ENCODE measurements at places on chromosomes 5 and 9.

DNA sequence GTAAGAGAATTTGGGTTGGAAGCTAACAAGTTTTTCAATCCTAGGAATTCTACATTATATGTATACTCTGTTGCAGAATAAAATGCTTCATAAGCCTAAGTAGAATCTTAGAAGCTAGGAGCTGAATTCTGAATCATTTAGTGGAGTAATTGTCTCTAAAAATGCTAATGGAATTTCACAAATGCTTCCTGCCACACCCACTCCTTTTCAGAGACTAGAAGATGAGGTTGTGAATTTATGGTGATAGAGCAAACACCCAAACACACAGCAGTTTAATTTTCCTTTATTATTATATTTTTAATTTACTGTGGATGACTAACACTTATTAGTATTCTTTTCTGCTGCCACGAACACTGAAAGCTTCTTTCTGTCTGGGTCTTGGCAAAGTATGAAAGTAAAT is 208.0 kb upstream of the PDE4D start:
- DNase-seq, result no peak

GRCh38 chr5:111387361-111387760 is 125.0 kb downstream of the STARD4 start:
- no peak for DNase-seq

DNA sequence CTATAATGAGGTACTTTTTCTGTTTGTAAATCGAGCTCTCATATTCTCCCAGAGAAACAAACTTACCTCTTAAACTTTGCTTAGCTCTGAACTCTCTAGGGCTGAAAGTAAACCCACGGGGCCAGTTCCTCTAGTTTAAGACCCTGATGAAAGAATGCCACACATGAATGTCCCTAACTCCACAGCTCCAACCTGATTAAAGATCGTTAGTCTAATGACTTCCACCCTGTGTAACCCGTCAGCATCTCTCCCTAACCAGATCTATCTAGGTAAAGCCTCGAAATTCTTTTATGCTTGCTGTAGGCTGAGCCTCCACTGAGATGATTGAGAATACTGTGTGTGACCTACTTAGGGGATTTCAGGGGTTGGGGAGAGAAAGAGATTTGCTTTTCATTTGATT is 27.0 kb downstream of the ADRA1B start:
- DNase-seq, result no peak

DNA sequence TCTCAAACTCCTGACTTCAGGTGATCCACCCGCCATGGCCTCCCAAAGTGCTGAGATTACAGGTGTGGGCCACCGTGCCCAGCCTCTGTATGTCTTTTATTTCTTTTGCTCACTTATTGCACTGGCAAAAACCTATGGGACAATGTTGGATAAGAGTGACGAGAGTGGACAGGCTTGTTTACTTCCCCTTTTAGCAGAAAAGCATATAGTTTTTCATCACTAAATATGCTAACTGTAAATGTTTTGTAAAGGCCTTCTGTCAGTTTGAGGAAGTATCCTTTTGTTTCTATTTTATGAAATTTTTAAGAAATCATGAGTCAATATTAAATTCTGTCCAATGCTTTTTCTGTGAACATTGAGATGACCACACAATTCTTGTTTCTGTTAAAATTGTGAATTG is 103.3 kb downstream of the AUH start:
- no peak for DNase-seq

- DNase-seq, result no peak
Observed at GRCh38 chr9:25412646-25413045, 265.6 kb downstream of the TUSC1 start.

- no peak for DNase-seq
Observed at GRCh38 chr9:5838884-5839571, 6.1 kb upstream of the ERMP1 start.
